Stimulated activated CD8-positive, alpha-beta memory T cell treated with anti-CD3 and anti-CD28 coated beads, Interleukin-15, amount 100 ng/mL, for 48 hours (primary cell): ENCODE measurements at places on chromosomes 2 and 18.

DNA sequence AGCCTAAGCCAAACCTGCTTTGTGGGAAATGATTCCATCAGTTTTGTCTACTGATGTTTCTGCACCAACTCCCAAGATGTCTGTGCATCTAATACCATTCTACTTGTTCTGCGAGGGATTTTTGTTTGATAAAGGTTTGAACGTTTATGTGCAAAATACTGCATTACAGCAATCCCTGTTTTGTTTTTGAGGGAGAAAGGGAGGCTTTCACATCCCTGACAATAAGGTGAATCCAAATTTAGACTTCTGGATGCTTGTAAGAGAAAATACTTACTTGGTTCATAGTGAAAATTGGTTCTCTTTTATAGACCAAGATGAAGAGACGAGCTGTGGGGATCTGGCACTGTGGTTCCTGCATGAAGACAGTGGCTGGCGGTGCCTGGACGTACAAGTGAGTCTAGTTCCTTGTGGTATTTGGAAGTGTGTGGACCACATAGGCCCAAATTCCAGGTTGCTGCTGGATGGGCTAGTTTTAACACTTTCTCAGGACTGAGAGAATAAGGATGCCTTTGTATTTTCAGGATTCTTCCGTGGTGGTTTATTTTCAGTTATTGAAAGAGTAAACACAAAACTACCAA is 1.1 kb downstream of the RPL37A start:
- no peak for DNase-seq

- DNase-seq: no peak
Observed at GRCh38 chr2:228615496-228615895, 434.0 kb upstream of the SPHKAP start.

- DNase-seq: no peak
Observed at GRCh38 chr18:9835113-9835755, 50.5 kb upstream of the TXNDC2 start.

GRCh38 chr2:20129331-20130159 is 78.1 kb upstream of the LAPTM4A start:
- DNase-seq: no peak

DNA sequence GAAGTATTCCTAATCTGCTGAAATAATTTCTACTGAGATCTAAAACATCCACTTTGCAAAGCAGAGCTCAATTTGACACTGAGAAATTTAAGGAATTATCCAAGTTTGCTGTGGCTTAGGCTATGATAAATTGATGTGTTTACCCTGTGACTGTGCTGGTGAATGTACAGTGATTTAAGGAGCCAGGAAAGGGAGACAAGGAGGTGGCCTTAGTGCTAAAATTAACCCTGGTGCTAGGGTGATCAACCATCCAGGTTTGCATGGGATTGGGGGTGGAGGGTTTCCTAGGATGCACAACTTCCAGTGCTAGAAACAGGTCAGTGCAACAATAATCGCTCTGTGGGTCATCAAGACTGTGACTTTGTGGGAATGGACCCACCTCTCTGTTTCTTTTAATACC is 307.5 kb upstream of the SPRED2 start:
- no peak for DNase-seq
